Stimulated activated CD4-positive, alpha-beta T cell treated with anti-CD3 and anti-CD28 coated beads, Interleukin-2, amount 100 ng/mL, for 4 hours (primary cell): ENCODE measurements at places on chromosomes 7 and 10.

- no peak for DNase-seq
Measured at GRCh38 chr7:101575168-101575567, 53.9 kb downstream of the MYL10 start.

DNA sequence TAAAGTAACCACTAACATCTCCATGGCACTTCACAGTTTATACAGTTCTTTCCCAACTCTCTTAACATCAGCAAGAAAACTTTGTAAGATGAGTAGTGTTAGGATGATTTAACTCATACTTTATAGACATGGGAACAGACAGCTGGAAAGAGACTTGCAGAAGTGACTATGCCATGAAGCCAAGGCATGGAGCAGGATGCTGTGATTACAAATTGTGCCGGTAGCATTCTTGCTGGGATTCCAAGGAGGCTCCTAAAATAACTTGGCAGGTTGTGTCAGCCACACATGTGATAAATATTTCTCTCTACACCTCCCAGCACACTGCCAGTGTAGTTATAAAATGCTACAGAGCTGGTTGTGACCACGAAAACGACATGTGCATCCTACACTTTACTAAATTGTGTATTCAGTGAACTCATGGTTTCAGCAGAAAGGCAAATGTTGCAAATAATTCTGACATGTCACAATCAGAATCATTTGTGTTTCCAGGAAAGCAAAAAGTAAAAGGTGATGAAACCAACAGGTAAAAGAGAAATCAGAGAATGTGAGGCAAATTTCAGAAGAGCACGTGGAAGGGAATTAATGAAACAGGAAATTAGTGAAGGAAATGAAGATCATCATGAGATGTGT, 5.6 kb upstream of the CYP3A4 start:
- DNase-seq, result no peak

GRCh38 chr10:3924344-3924743, 139.3 kb upstream of the KLF6 start:
- DNase-seq, result no peak

DNA sequence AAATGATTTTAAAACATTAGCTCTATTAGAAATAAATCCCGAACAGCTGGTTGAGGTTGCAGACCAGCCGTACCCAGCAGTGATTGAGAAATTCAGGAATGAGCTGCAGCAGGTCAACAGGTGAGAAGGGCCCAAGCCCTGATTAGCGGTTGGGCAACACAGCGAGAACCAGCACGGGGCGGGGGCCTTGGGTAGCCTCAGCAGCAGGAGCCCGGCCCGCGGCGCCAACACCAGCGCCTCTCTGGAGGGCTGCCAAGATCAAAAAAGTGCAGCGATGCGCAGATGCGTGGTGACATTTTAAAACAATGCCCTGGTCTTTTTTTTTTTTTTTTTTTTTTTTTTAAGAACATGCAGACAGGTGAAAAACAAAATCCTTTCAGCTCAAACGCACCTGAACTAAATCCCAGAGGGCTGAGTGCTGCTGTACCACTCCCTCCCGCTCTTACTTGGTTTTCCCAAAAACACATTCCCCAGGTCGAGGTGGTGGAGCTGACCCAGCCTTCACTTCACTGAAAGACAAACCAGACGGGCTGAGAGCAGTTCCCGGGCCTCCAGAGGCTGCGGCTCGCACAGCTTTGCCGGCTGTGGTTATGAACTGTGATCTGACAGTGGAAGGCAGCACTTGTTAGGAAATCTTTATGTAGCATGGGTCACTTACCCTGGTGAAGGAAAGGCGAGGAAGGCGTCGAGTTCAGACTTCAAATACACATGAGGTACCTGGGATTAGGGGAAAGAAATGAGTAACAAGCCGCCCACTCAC, 579.4 kb downstream of the SDK1 start:
- DNase-seq, result no peak

GRCh38 chr7:73827567-73828106, 3.2 kb upstream of the CLDN4 start:
- DNase-seq, result no peak

DNA sequence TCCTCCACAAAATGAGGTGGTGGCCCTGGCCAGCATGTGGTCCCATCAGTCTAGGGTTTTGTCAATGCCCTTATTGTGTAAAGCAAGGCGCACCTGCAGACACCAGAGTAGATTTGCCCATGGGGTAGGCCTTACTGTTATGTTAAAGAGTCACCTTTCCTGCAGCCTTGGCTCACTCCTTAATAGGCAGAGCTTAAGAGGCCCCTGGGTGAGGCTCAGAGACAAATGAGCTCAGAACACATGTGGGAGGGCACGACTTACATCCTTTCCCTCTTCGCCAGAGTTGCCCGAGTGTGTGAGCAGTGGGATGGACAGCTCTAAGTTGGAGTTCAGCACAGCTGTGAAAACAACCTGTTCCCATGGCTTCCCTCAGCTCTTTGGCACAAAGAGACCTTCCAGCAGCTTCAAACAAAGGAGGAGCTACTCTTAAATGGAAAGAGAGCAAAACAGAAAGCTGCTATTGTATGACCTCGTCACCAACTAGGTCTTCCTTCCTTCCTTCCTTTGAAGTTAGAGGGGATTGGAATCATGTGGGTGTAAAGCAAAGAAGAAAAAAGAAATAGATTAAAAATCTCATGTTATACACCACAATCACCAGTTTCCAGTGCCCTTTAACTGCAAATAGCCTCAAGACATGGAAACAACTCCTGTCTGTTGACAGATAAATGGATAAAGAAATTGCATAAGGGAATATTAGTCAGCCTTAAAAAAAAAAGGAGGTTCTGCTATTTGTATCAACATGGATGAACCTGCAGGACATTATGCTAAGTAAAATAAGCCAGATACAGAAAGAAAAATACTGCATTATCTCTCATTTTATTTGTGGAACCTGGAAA, 11.9 kb upstream of the XPNPEP1 start:
- DNase-seq, result no peak

GRCh38 chr7:154640266-154640865, 362.6 kb downstream of the PAXIP1 start:
- DNase-seq, result no peak

DNA sequence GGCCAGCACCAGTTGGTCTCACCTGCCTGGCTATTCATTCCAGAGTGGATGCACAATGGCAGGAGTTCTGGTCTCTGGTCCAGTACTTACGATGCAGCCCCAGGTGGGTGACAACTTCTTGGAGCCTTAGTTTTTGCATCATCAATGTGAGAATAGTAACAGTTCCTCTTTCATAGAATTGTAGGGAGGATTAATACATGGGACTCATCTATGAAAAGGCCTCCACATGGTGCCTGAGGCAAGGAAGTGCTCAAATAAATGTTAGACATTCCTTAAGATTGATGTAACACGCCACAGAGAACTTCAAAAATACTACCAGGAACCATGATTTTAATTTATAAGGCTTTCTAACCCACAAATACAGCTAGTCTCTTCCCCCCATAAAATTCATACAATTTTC, 120.1 kb upstream of the CHST15 start:
- DNase-seq, result no peak

- DNase-seq, result no peak
Measured at GRCh38 chr10:5523796-5524574, 776 bp upstream of the CALML3 start.
